ENCODE measurements at places on chromosomes 6 and 20.

DNA sequence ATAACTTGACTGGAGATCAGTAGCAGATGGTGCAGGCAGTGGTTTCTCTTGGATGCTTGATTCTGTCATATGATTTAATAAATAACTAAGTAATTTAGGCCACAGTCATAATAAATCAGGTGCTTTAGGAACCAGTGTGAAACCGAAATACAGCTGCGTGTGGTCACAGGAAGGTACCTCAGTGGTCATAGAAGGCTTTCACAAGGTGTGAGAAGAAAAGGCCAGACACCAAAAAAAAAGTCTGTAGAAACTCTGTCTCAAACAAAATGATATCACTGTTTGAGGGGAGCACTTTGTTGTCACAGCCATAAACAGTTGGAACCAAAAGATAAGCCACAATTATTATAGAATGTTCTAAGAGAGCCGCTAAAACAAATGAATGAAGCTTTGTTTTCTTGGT lies 56.5 kb downstream of the ARMC2 start:
- DNase-seq, result no peak

GRCh38 chr6:93859971-93860370 lies 440.6 kb upstream of the EPHA7 start:
- no peak for DNase-seq

DNA sequence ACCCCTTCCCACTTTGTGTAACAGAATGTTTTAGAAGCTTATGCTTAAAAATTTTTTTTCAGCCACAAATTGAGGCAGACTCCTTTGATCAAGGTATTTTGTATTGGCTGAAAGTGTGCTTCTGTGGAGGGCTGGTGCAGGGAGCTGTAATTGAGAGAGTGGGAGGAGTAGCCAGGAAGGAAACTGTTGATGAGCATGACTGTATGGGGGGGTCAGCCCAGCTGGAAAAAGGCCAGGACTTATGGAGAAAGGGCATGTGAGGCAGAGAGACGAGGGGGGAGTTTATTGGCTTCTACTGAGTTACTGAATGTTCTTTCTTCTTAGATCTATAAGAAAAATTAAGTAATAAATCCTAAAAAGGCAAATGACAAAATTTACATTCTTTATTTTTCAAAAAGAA lies 13.4 kb downstream of the RFPL4B start:
- no peak for DNase-seq

DNA sequence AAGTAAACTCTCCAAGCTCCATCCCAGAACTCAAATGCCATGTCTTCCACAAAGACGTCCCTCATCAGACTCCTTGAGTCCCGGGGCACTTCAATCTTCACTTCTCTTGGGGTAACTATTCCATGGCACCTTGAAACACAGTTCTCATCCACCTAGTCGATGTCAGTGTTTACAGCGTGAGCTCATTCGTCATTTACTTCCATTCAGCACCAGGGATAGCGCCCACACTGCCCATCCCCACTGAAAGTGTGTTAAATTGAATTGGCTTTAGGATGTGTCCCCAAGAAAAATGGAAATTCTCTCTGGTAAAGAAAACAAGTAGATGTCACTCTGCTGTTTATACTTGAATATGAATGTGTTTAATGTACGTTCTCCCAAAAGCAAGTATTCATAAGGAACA lies 31.3 kb downstream of the KCNK15 start:
- no peak for DNase-seq

DNA sequence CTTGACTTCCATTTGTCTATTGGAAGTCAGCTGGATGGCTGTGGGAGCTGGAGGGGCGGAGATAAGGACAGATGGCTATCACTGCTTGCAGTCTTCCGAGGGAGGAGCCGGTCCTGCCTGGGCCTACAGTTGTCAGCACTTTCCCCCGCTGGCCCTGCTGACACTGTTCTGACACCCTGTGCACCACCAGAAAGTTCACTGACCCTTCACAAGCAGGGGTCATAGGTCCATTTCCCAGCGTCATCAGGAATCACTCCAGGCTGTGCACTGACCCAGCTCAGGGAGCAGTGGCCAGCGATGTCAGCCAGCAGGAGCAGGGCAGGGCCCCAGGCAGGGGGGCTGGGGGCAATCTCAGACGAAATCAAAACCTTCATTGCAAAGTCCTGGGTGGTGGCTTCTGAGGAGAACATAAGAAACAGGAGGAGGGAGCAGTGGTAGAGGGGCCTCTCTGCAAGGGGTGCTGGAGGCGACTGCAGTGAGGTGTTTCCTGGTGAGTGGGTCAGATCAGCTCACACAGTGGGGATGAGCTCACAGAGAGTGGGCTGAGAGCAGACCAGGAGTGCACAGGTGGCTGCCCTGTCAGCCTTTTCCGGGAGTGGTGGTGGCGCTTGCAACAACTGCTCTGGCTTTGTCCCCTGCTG lies 26.5 kb upstream of the PLEKHG1 start:
- DNase-seq, result no peak

DNA sequence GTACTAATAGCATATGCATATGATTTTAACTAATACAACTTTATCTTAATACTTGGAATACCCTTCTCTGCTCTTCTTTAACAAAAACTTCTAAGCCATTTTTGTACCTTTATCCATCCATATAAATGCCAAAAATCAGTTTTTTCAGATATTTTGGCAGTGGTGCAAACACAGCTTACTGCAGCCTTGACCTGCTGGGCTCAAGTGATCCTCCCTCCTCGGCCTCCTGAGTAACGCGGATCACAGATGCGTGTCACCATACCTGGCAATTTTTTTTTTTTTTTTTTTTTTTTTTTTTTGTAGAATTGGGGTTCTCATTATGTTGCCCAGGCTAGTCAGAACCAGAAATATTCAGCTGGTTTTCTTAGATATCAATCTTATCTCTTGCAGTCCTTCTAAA lies 54.1 kb upstream of the SMIM29 start:
- DNase-seq, result no peak

GRCh38 chr6:166655713-166656229 lies 28.7 kb upstream of the RPS6KA2 start:
- DNase-seq, result no peak

DNA sequence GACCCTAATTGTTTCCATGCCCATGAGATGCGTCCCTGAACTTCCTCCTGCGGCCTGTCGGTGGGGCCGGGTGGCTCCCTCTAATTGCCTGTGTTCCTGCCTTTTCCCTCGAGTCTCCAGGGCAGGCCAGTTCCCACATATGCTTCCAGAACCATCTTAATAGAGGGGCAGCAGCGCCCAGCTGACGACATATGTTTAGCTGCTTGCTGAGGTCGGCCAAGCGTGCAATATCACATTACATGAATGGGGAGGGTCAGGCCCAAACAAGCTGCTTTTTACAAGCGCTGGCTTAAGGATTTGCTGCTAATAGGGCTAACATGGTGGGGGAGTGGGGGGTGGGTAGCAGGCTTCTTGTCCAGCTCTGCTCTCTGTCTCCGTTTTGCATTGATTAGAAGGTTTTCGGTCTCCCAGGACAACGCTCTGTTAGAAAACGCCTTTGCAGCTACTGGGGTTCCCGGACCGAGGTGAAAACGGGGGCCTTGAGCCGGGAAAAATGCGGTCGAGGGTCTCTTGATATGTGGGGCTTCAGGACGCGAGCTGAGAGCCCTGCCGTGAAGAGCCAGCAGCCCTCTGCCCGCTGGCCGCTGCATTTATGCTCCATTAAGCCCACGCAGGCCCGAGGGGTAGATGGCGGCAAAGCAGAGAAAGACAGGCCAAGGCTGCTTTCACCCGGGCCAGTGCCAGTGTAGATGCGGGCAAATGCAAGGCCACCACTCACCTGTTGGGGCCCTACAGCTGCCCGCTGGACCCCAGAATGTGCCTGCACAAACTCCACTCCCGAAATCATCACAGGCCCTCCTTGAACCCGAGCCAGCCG lies 308.5 kb downstream of the BMP7 start:
- DNase-seq, result no peak

DNA sequence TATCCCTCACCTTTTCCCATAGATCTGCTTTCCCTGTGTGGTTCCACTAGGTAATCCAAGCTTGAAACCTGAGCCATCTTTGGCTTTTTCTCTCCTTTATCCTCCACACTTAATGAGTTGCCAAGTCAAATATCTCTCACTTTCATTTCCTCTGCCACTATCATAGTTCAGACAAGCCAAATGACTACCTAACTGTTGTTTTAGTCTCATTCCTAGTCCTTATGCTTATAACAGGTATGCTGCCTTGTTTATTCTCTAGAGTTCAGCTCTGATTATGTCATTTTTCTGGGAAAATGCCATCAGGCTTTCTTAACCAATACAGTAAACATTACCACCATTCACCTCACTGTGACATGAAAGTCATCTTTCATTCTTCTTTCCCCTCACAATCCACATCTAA lies 6.5 kb downstream of the EFHC1 start:
- no peak for DNase-seq

GRCh38 chr6:84752118-84752850 lies 12.1 kb downstream of the TBX18 start:
- no peak for DNase-seq

GRCh38 chr6:156111913-156112312 lies 656.3 kb upstream of the NOX3 start:
- no peak for DNase-seq

DNA sequence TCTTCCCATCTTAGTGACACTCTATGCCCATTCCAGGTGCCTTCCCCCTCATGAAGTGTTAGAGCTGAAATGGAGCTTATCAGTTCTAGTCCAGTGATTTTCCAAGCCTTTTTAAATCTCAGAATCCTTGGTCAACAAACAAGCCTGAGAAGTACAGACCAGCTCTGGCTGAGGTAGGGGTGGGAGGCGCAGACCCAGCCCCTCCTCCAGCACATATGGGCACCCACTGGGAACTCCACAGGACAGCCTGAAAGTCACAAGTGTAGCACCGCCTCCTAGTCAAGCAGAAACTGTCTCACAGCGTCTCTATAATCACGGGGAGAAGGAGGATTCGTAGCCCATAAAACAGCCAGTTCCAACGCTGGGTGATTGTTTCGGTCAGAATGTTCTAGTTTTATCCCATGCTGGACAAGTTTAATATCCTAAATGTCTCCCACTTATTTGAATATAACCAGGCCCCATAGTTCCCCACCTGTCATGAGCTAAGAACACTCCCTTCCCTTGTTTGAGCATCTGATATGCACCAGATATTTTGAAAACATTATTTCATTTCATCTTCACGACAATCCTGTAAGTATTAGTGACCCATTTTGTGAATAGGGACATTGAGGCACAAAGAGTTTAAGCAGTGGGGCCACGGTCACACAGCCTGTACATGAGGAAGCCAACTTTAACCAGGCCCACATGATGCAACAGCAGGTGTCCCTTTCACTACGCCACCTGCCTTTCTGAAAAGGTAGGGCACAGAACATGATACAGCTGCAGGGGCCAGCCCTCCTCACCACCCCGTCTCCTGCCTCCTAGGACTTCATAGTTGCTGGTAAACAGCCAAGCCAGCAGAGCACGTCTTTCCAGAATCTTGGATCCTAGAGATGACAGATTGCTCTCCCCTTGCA lies 40.1 kb downstream of the TRAF3IP2 start:
- no peak for DNase-seq

GRCh38 chr20:35011589-35012226 lies 56.0 kb downstream of the MYH7B start:
- DNase-seq, result no peak

DNA sequence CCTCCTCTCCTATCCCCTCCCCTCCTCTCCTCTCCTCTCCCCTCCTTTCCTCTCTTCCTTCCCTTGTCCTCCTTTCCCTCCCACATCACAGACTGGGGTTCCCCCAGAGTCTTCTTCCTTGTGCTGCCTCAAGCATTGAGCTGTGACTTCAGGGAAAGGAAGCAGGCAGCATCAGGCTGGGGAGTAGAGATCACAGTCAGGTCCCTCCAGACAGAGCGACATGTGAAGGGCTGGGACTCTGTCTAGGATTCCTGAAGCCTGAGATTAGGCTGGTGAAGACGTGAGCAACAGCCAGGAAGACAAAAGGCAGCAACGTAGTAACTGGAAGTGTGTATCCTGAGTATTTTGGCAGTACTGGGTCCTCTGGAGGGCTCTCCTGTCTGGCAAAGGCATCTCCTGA lies 265.4 kb upstream of the SUPT3H start:
- DNase-seq, result no peak

- DNase-seq, result no peak
These were observed 32.1 kb upstream of the RIN2 start for GRCh38 chr20:19725814-19726525.

- no peak for DNase-seq
These were observed 156.7 kb upstream of the PMEPA1 start for GRCh38 chr20:57866250-57867106.

- no peak for DNase-seq
These were observed 43.9 kb downstream of the SLC13A3 start for GRCh38 chr20:46607191-46607848.

DNA sequence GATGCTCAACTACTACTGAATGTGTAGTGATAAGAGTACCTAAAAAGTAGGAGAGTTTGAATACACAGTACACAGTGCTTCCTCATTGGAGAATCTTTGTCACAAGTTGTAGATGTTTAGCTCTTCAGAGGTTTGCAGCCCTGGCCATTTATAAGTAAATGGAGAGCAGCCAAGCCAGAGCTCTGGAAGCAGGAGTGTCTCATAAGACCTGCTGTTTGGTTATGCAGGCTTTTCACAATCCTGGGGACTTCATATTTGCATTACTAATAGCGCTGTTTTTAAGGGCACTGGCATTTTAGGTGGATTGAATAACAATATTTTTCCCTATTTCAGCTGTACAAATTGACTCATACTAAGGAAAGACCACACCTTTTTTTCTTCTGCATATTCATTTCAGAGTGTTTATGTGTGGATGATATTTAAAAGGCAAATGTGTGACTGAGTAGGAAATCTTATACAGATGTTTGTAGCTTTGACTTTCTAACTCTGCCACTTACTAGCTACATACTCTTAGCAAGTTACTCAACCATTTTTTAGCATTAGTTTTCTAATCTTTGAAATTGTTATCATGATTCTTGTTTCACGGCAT lies 730.5 kb upstream of the MAP3K7 start:
- DNase-seq, result no peak

DNA sequence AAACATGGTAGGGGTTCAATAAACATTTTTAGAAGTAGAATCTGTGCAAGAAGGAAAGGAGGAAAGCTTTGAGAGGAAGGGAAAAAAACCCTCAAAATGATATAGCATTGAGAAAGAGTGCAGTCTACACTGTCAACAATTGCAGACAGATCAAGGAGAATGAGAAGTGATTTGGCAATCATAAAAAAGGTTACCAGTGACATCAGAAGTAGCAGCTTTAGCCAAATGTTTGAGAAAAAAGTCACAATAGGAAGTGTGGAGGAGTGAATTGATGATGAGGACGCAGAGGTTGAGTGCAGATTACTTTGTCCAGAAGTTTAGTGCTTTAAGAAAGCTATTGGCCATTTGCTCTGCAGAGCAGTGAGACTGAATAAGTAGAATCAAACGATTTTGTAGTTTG lies 155.0 kb downstream of the GJA1 start:
- no peak for DNase-seq

DNA sequence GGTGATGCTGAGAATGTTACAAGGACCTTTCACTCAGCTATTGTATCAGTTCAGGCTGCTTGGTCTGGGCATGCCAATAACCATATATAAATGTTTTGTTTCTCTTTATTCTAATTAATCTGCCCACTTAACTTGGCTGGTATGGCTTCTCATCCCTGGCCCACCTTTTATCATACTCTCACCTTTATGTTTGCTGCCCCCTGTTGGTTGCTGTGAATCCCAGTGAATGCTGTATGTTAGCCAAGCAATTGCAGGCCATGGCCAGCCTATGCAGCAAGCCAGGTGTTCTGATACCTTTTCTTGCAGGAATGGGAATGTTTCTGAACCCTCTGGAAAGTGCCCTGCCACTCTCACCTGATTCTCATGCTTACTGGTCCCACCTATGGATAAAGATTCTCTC lies 54.6 kb downstream of the PCSK2 start:
- DNase-seq, result no peak
